ENCODE measurements at places on chromosomes 13 and 19.

- no peak for DNase-seq
Observed at GRCh38 chr19:52741951-52742485, 7.2 kb upstream of the ZNF611 start.

GRCh38 chr13:50810998-50811397, 32.5 kb downstream of the DLEU7 start:
- no peak for DNase-seq

DNA sequence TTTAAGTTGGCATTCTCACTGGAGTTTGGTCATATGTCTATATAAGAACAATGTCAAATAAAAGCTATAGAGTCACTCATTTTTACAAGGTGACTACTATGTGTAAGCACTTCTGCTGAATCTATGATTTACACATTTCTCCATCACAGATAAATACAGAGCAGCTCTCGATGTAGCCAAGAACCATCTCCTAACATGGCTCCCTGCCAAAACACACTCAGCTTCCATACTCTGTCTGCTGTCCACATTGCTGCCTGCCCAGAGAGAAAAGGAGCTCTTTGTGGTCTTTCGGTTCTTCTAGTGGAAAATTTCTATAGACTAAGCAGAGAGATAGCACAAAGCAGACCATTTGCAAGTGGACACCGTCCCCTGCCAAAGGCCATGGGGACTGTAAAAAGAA, 190.9 kb upstream of the KLF12 start:
- DNase-seq, result no peak

GRCh38 chr13:106302011-106302410, 233.5 kb downstream of the EFNB2 start:
- DNase-seq, result no peak

GRCh38 chr13:77460195-77460594, 75.3 kb upstream of the SCEL start:
- no peak for DNase-seq

DNA sequence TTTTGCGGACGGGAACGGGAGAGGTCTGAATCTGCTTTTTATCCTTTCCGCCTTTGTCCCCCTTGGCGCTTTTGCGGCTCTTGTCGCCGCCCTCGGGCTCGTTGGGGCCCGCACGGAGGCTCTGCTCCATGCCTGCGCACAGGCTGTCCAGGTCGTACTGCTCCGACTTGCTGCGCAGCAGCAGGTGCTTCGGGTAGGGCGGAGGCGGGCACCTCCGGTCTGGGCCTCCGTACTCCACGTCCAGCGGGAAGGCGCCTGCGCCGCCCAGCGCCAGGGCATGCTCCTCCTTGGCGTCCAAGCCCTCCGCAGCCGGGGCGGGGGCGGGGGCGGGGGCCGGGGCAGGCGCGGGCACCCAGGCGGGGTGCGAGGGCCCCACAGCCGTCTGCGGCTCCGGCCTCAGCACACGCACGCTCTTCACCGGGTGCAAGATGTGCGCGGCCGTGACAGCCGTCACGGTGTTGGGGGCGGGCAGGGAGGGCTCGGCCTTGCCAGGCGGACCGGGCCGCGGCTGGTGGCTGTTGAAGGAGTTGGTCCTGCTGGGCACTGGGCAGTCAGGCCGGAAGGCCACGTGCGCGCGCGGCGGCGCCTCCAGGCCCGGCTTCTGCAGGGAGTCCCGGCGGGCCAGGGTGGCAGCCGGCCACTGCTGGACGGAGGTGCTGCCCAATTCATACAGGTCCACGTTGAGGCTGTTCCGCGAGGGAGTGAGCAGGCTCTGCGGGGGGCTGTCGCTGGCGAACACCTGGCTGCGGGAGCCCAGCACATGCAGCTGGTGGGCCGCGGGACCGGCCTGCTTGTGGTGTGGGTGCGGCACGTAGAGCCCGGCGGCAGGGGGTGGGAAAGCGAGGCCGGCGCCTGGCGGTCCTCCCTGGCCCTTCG, 73.1 kb downstream of the LATS2 start:
- DNase-seq, result no peak

DNA sequence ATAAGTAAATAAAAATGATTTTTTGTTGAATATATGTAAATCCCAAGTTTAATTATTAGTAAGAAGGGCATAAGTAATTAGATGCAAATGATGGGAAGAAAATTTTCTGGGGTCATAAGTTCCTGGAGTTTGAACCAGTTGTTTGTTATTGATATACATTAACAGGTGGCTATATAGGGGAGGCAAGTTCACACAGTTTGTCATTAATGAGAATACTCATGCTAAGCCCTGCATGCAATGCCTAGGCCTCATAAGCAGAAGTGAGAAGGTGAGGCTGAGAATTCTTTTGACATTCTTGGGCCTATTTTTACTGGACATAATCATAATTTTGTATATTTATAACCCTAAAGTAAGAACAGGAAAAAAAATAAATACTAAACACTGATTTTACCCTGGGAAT, 1210.7 kb upstream of the PCDH9 start:
- DNase-seq, result no peak

GRCh38 chr13:53642306-53642705, 613.7 kb downstream of the OLFM4 start:
- DNase-seq, result no peak

- no peak for DNase-seq
Observed at GRCh38 chr13:20571676-20572075, 4.7 kb downstream of the IFT88 start.

Data from D721Med (cell line).